ENCODE measurements at places on chromosomes 2 and 18.

DNA sequence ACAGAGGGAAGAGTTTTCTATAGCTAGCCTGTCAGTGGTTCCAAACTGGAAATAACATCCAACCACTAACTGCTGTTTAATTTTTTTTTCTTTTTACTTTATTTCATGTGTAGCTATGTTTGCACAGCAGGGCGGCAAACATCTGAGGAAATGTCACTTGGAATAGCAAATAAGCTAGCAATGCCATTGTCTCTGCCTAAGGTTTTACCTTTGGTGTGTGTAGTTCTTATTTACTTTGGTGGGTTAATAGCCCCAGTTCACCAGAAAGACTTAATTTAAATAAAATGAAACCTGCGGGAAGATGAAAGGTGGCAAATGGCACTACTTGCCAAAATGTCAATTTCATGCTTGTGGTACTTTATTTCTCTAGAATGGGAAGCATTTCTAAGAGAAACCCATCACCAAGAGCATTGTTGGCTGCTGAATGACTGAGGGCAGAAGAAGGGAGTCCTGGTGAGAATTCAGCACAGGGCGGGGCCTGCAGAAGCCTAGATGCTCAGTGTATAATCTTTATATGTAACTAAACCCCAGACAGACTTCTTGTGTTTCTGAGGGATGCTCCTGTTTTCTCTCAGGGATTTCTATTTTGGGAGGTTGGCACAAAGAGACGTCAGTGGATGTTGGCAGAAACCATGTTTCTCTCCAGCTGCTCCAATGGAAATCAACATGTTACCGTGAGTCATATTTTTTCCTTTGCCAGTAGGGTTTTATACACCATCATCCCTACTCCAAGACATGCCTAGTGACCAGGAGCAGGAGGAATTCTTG, 300.4 kb upstream of the NT5C1B start:
- no peak for DNase-seq

DNA sequence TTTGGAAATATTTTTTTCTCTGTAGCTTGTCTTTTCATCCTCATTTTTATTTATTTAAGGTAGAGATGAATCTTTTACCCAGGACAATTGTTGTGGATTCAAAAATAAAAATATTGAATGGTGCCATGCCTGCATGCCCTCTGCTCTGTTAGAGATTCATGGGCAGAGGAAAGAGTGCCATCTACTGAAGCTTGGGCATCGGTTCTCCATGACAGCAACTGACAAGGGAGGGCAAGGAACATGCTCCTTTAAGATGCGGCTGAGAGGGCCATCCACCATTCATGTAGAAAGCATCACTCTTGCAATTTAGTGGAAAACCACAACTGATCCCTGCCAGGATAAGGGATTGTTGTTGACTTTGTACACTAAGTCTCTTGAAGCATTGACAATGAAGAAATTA, 79.9 kb downstream of the PARD3B start:
- no peak for DNase-seq

DNA sequence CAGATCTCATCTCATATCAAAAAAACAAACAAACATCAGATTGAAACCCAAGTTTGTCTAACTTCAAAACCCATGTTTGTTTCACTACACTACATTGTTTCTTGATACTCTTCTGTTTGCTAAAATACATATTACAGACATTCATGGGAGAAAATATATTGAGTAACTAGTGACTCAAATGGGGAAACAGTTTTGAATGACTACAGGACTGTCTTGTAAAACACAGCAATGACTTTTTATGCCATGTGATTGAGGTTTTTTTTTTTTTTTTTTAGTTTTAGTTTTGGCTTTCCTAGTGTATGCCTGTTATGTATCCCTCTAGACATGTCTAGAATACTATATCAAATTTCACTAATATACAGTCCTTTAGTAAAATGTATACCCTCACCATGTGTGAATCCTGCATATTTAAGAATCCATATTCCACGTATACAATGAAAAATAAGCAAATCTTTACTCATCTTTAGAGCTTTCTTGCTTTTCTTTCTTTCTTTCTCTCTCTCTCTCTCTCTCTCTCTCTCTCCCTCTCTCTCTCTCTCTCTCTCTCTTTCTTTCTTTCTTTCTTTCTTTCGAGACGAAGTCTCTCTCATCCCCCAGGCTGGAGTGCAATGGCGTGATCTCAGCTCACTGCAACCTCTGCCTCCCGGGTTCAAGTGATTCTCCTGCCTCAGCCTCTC, 46.6 kb upstream of the SERTAD2 start:
- DNase-seq = no peak

DNA sequence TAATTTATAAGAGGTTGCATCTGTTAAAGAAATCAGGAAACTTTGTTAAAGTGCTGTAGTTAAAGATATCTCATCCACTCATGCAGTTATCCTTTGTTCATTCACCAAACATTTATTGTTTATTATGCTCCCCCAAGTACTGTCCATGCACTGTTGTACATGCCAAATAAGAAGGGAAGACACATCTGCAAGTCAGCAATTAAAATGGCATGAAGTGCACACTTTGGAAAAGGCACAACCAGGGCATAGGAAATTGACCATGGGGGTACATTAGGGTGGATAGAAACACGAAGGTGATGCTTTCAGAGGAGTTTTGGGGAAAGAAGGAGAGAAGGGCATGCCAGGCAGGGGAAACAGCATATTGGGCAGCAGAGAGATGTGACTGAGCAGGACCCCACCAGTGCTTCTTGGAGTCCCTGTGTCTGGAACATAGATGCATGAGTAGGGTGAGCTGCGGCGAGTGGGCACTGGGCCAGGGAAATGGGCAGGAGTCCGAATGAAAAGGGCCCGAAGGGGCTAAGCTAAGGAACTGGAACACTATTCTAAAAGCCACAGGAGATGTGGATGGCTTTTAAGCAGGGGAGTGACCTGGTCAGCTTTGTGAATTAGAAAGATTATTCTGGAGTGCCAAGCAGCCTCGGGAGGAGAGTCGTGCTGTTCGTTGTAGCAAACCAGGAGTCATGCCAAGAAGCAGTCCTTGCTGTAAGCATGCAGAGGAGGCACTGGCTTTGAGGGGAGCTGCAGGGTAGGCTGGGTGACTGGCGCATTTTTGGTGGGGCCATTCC, 316.3 kb downstream of the AGPS start:
- DNase-seq = no peak

- no peak for DNase-seq
Observed at GRCh38 chr18:58213440-58213839, 169.4 kb downstream of the NEDD4L start.

Measured in stimulated activated CD4-positive, alpha-beta T cell treated with anti-CD3 and anti-CD28 coated beads, TNF-alpha, amount 100 ng/mL, for 24 hours (primary cell).